ENCODE measurements at places on chromosomes 4 and X.

DNA sequence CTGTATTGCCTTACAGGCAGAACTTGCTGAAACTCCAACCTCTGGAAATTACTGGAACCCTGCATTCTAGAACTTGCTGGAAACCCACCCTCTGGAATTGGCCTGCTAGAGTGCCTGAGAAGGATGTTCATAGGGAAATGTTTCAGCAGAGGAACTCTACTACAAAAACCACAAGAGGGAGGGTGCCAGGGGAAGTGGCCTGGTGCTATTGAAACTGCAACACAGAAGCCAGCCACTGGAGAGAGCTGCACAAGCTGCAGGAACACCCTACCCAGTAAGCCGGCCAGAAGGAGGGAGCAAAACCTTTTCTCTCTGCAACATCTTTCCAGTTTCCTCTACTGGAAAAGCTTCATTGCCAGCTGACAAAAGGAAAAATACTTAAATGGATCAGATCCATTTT lies 2.5 kb upstream of the BRWD3 start:
- DNase-seq = no peak

DNA sequence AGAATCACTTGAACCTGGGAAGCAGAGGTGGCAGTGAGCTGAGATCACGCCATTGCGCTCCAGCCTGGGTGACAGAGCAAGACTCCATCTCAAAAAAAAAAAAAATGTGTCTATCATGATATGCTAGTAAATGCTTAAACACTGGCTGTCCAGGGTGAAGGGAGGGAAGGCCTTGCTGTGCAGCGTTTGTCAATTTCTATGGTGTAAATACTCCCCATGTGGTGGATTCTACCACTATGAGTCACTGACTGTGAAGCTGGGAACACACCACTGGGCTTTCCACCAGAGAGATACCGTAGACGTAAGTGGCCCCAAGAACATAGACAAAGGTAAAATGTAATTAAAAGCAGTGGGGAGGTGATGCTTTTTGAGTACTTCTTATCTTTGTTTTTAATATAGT lies 51.3 kb upstream of the LEF1 start:
- no peak for DNase-seq

- DNase-seq = no peak
Measured at GRCh38 chr4:86357608-86358007, 2.2 kb downstream of the MAPK10 start.

DNA sequence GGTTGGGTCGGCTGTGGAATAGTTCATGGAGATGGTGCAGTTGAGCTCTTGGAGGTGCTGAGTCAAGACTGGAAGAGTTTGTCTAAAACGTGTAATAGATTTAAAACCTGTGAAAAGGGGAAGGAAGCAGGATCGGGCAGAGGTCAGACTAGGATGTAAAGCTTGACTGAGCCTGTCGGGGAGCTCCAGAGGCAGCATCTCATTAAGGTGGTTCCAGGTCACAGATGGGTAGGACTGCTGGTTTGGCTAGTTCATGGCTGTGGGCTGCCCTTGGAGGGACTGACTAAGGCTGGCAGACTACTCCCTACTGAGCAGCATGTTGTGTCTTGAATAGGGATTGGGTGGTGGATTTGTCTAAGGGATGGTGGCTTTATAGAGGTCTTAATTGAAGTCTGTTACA lies 28.4 kb upstream of the WDR1 start:
- no peak for DNase-seq

GRCh38 chrX:120109378-120109777 lies 6.3 kb downstream of the RHOXF1 start:
- no peak for DNase-seq

DNA sequence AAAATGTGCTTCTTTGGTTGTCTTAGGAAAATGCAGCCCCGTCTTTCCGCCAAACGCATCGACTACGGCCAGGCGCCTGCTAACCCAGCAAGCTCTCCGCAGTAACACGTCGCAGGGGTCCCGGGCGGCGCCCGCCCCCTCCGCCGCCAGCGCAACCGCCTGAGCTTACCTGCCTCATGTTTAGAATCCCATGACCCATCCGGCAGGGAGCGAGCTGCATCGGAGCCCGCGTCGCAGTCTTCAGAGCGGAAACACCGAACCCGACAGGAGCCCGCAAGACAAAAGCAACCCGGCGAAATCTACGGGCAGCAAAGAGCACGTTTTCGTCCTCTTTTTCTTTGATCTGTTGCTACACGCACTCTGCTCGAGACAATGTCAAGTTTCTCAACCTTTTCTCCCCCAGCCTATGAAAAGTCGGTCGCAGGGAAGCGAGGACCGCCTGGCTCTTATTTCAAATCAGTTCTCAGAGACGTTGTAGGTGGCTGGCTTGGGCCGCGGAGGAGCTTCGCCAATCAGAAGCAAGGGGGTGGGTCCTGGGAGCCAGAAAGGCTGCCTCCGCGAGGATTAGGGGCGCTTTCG lies at the start of gene MID1:
Gene MID1, minus strand, starts transcription at position 465 of the 579 bp plus-strand sequence. CDS start 53,038 bp downstream, outside the sequence.
- no peak for DNase-seq

GRCh38 chr4:130335417-130336194 lies 1239.7 kb downstream of the C4orf33 start:
- no peak for DNase-seq

- no peak for DNase-seq
Measured at GRCh38 chrX:44227991-44228390, 115.5 kb downstream of the EFHC2 start.

DNA sequence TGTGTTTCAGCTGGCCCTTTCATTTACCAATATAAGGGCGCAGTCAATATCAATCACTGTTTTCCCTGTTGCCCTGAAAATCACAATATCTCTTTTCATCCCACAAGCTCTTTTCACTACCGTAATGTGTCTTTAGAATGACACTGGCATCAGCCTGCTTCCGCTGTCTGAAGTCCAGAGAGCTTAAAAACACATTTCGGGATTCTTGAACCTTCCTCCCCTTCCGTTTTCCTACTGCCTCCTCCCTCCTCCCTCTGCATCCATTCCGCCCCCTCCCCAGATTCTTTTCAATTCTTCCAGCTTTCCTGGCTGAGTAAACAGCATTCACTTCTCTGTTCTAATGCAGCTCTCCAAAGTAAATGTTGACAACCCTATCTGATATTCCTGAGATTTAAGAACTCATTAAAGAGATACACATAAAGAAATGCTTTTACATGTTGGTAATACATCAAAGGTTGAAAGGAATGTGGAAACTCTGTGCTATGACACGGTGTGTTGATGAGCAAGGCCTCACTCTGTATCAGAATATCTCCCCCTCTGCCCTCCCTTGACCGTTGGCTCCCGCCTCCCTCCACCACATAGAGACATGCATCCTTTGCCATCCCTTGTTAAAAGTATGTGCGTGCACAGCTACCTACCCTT lies 83.5 kb upstream of the SPRY1 start:
- DNase-seq = no peak

GRCh38 chrX:123959281-123960063 lies 2.0 kb upstream of the STAG2 start:
- peak; percentile 22 for DNase-seq

DNA sequence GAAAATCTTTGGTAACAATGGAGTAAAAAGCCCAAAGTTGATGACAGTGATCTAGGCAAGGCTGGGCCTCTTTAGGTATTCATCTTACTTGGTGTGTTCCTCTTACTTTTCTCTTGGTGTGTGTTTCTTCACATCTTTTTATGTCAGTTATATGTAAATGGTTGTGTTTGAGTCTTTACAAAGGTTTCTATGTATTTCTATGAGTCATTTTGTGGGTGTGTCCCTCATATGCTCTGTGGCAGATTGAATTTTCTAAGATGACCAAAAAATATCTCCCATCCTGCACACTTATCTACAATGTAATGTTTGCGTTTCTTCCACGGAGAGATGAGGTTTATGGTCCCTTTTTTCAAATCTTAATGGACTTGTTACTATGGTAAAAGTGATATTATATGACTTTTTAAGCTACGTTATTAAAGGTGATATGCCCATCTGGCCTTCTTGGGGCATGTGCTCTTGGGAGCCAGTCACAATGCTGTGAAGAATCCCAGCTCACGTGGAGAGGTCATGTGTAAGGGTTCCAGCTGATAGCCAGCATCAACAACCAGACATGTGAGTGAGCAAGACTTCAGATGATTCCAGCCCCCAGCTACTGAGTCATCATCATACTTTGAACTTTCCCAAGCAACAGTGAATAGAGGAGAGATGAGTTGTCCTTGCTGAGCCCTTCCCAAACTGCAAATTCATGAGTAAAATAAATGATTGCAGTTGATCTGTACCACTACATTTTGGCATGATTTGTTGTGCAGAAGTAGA lies 126.9 kb downstream of the CBLL2 start:
- DNase-seq = no peak

DNA sequence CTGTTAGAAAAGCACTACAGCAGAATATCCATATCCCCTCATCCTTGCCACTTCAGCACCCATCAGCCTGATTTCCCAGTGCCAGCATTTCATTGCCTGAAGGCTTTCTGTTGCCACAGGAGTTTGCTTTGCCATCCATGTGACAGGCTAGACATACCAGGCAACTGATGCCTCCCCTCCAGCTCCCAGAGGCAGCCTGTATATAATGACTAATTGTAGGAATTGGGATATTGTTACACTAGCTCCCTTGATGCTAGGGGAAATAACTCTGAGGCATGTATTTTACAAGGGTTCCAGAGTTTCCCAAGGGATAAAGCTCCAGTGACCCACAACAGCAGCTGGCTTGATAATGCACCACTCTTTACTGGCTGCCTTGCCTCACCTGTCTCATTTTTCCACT lies 608.0 kb upstream of the FTHL17 start:
- DNase-seq = no peak

- DNase-seq = no peak
Measured at GRCh38 chr4:45100956-45101818, 374.8 kb upstream of the GNPDA2 start.

GRCh38 chrX:11412715-11413623 lies 119.8 kb downstream of the AMELX start:
- no peak for DNase-seq

- DNase-seq = peak; percentile 0
Measured at GRCh38 chr4:59091146-59092142, 1981.3 kb upstream of the IGFBP7 start.

GRCh38 chr4:142264961-142265360 lies 581.1 kb downstream of the INPP4B start:
- no peak for DNase-seq

GRCh38 chr4:123077330-123077729 lies 154.9 kb upstream of the NUDT6 start:
- no peak for DNase-seq

- DNase-seq = no peak
Measured at GRCh38 chr4:113750296-113750695, 11.2 kb downstream of the CAMK2D start.

- no peak for DNase-seq
Measured at GRCh38 chrX:56833626-56834025, 104.6 kb downstream of the NBDY start.

GRCh38 chrX:68490644-68491043 lies 8.2 kb upstream of the YIPF6 start:
- no peak for DNase-seq

DNA sequence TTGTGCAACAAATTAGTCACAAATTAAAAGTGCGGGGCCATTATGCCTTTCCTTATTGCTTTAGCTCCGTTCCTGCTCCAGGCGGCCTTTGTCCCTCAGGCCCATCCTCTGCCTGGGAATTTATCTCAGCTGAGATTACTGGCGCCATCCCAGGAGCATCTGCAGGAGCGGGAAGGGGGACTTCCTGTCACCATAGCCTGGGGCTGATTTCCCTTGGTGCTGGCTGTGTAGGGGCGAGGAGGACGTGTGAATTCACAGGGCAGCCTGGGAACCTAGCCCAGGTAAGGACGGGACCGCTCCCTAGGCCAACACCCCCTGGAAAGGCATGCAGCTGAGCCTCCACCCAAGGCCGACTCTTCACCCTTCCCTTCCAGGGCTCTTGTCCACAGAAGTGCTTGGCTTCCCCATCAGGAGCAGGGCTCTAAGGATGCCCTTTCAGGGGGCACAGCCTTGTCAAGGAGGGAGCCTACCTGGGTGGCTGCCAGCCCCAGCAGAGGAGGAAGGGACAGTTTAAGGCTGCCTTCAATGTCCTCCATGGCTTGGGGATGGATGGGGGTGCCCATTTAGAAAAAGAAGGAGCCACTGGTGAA lies 72.6 kb upstream of the NKX1-1 start:
- no peak for DNase-seq

GRCh38 chr4:26020881-26021280 lies 106.9 kb downstream of the SMIM20 start:
- DNase-seq = no peak

- DNase-seq = no peak
Measured at GRCh38 chr4:67746797-67747495, 7.2 kb downstream of the GNRHR start.

GRCh38 chrX:155406429-155406828 lies 24.5 kb downstream of the F8A2 start:
- DNase-seq = no peak

Data from activated naive CD4-positive, alpha-beta T cell (primary cell).